ENCODE measurements at places on chromosomes 12 and 14.

DNA sequence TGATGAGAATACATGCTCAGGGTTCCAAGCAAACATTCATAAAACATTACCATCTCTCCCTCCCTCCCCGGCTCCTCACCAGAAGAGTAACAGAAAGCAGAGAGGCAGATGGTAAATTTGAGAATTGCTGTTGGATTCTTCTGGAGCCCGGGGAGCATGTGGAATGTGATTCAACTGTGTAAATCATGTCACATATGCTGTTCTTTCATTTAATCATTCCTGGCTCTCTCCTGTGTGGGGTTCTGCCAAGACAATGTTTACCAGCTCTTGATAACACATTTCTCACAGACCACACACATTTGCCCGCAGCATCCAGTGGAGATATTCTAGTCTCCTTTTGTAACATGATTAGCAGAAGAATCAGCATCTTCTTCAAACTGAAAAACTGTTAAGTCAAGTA lies 23.4 kb upstream of the NR2C1 start:
- no peak for DNase-seq

GRCh38 chr14:83535444-83535843 lies 1994.5 kb upstream of the FLRT2 start:
- no peak for DNase-seq

- DNase-seq = no peak
Observed at GRCh38 chr12:74903522-74903921, 306.1 kb downstream of the KCNC2 start.

DNA sequence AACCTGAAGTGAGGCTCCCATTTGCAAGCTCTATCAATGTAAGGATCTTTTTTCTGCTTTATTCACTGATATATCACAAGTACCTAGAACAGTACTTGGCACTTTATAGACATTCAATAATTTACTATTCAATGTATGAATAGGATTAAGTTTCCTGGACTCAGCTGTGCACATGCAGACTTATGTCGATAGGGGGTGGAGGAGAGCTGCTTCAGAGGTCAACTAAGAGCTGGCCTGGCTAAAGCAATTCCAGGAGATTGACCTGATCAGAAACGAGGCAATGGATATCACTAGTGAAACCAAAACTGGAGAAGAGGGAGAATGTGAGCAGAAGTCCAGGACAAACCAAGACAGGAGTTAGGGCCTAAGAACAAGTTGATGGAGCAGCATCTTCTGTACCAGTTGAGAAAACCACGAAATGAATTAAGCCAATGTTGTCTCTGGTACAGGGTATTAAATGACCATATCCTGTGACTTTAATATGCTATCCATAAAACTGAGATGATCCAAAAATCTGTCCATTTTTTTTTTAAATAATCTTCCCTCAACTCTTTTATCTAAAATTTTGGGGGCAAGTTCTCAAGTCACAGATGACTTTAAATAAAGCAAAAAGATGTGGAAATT lies 169.2 kb downstream of the PIK3C2G start:
- DNase-seq = no peak

DNA sequence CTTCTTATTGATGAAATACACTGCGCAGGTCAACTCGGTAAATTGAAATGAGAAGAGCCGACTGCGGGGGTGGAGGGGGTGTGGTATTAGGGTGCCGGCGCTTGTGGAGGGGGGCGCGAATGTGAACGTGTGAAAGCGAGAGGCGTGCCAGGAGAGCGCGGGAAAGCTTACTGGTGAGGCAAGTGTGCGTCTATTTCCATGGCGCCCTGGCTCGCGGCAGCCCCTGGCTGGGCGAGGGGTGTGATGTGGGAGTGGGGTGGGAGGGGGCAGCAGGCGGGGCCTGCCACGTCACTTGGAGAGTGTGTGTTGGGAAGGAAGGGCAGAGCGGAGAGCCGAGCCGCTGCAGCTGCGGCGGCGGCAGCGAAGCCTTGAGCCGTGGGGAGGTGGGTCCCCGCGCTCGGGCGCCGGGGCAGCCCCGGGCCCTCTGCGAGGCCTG lies 88.8 kb downstream of the GALNT8 start:
- peak; percentile 13 for DNase-seq

DNA sequence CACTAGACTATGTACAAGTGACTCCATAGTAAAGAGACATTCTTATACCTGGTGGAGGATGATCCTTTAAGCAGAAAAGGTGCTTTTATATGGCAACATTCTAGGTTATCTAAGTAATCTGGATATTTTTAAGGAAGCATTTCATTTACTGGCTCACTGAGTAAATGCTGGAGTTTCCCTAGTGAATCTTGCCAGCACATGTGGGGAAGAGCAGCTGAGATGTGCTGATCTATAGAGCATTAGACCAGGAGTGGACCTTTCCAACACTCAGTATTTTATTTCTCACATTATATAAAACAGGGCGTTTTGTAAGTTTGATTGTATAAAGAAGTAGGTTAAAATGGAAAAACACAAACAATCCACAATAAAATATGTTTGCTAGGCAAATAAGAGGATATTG lies 478.5 kb downstream of the ATP23 start:
- no peak for DNase-seq

GRCh38 chr12:123659996-123660727 lies 10.8 kb upstream of the TCTN2 start:
- DNase-seq = no peak

GRCh38 chr12:51592034-51592705 lies 1.1 kb downstream of the SCN8A start:
- DNase-seq = no peak

DNA sequence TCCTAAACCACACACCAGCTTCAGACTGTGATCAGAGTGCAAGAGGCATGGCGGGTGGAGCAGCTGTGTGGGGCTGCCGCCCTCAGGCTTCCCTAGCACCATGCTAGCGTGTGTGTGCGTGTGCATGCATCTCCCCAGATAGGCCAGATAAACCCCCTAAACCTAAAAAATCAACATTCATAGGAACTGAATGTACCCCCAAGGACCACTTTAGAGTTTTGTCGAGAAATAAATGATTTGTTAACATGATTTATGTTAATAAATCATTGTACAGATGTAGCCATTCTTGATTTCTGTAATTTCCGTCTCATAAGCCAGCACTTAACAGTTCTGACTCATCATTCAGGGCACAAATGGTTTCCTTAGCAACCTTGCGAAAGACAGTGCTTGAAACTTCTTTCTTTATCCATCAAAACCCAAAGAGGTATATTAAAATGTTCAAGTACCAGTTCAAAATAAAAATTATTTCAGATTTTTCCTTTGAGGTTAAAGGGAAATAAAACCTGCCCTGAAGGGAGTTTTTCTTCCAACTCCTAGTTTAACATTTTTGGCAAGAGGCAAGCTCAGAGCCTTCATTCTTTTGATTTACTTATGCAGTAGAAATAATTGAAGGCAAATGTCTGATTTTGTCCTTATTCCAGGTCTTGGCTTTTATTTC lies 206.2 kb upstream of the RGS6 start:
- no peak for DNase-seq

DNA sequence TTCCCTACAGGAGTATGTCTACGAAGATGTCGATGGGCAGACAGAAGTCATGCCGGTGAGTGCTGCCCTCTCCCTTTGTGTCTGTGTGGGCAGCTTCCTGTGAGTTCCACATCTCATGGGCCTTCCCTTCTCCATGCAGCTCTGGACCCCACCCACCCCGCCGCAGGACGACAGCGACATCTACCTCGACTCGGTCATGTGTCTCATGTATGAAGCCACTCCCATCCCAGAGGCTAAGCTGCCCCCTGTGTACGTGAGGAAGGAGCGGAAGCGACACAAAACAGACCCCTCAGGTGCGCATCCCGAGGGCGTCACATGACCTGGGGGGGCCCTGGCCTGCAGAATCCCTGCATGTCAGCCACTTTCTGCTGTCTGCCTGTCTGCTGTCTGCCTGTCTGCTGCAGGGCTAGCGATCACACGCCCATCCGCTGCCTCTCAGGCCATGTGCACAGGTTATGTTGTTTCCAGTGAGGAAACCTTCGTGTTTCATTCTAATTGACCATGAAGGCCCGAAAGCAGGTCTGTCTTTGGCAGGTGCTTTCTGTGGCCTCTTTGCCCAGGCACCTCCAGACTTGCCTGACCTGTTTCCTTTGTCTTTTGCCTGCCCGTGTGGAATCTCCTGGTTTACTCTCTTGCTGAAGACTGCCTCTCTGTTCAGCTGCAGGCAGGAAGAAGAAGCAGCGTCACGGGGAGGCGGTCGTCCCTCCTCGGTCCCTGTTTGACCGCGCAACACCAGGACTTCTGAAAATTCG lies 95.1 kb downstream of the EP400 start:
- DNase-seq = no peak

GRCh38 chr14:76710056-76711010 lies 50.9 kb upstream of the VASH1 start:
- DNase-seq = no peak
